Stimulated activated CD4-positive, alpha-beta T cell treated with anti-CD3 and anti-CD28 coated beads, Interleukin-1b, Interleukin-23, amount 100 ng/mL, for 1 hour (primary cell): ENCODE measurements at places on chromosomes 7 and 10.

DNA sequence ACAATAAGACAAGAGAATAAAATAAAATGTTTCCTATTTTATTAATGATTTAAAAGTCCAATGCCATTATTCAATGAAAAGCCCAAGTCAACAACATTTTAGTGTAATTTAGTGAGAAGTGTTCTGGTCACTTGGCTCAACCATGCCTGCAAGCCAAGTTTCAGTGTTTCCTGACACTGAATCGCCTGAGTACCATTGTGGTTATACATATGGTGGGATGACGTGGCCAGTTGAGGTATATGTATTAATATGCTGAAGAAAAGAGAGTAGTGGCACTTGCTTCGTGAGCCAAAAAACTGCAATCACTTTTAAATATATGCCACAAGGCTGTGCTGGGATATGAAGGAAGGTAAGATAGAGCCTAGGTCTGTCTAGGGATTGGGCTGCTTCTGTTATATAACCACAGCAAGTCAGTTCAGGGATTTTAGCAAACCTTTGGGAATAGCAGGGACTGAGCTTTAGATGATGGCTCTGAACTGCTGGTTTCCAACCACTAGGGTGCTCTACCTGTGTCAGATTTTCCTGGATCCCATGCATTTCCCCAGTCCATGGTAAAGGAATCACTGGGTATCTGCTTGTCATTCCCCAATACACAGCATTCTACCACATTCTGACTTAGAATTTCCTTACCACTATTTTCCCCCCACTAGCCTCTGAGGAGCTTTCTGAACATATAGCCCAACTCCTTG is 214.0 kb upstream of the PRPS1L1 start:
- no peak for DNase-seq

DNA sequence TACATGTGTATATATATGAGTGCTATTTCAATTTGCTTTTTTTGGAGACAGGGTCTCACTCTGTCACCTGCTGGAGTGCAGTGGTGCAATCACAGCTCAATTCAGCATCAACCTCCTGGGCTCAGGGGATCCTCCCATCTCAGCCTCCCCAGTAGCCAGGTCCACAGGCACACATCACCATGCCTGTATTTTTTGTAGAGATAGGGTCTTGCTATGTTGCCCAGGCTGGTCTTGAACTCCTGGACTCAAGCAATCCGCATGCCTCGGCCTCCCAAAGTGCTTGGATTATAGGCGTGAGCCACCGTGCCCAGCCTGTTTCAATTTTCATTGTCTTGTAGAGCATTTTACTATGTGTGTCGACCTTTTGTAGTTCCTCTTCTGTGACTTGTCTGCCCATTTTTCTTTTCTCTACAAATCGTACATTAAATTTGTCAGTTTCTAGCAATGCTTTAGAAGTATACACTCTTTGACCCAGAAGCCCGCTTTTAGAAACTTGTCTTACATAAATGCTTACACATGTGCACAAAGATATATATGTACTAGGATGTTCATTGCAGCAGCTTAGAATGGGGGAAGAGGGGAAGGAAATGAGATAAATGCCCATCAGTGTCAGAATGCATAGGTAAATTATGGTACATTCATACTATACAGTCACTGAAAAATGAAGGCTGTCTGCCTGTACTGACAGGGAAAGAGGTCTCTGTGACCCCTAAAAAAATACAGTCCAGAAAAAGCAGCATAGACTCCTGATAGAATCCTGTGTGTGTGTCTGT is 12.2 kb upstream of the RFC2 start:
- no peak for DNase-seq

- no peak for DNase-seq
These were observed 103.0 kb upstream of the LSM8 start for GRCh38 chr7:118080947-118081346.

- DNase-seq, result no peak
These were observed 53.8 kb upstream of the LRRC4 start for GRCh38 chr7:128084896-128085608.

DNA sequence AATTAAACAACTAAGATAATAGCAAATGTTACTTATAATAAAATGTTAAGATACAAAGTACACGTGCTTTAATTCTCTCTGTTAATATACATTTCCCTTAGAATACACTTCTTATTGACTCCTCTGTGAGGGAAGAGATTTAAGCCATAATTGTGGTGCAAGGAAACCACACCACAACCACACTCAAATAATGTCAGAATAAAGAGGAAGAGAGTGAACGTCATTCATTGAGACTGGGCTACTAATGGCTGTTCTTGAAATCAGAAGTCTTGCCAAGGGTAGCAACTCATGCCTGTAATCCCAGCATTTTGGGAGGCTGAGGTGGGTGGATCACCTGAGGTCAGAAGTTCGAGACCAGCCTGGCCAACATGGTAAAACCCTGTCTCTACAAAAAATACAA is 10.0 kb downstream of the FAM171A1 start:
- no peak for DNase-seq

GRCh38 chr10:81152656-81153055 is 615.0 kb downstream of the SH2D4B start:
- no peak for DNase-seq

DNA sequence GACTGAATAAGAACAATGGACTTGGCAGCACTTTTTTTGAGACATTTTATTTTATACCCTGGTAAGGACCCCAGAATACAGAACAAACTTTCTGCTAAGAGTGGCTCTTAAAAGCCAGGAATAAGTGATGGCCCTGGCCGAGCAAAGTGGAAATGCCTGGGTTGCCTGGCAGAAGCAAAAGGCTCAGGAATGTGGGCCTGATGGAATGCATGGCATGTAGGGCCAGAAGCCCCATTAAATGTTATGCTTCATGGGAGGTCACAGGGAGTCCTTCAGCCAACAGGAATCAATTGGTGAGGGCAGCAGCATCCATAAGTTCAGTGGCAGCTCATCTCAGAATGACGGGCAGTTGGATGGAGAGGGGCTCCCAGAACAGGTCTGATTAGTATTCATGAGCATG is 301.5 kb upstream of the CACNA2D1 start:
- no peak for DNase-seq

GRCh38 chr10:125012851-125013528 is 71.1 kb downstream of the ZRANB1 start:
- no peak for DNase-seq

GRCh38 chr10:72790216-72790990 is 98.5 kb downstream of the MCU start:
- DNase-seq, result no peak

- DNase-seq, result no peak
These were observed 242.8 kb downstream of the GLI3 start for GRCh38 chr7:41994036-41994745.

DNA sequence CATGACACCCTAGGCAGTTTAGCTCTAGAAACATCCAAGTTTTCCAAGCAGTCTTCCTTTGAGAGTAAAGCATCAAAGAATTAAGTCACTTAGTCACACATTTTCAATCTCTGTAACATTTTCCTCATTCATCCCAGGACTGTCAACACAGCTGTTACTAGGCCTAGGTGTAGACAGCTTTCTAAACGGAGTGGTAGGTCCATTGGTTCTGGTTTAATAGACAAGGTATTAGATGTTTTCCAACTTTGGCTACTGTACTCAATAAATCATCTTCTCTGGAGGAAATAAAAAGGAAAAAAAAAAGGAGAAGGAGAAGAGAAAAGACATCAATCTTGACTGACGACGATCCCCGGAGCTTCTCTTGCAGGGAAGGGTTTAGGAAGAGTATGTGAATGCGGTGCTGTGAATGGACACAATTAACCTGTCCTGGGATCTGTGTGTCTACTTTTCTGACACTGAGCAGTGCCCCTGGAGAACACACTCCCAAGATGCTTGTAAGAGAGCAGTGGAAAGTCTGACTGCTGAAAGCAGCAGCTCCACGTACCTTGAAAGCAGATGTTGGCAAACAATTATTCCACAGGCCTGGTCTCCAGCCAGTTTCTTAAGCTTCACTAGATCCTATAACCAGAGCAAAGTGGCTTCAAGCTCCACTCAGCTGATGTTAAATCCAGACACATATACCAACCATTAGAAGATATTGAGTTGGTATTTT is 59.1 kb downstream of the CXCL12 start:
- no peak for DNase-seq

GRCh38 chr10:37734971-37735370 is 122.4 kb downstream of the ZNF248 start:
- no peak for DNase-seq
